Activated CD4-positive, alpha-beta memory T cell treated with anti-CD3 and anti-CD28 coated beads for 36 hours (primary cell): ENCODE measurements at places on chromosomes 7 and 10. TPM values are rescaled to one million over a fixed set of nuclear protein-coding genes. Genes with fewer than 3 reads are reported as not detected.
A peak's percentile ranks its signal among the peaks of the same experiment; 100 is the strongest.

DNA sequence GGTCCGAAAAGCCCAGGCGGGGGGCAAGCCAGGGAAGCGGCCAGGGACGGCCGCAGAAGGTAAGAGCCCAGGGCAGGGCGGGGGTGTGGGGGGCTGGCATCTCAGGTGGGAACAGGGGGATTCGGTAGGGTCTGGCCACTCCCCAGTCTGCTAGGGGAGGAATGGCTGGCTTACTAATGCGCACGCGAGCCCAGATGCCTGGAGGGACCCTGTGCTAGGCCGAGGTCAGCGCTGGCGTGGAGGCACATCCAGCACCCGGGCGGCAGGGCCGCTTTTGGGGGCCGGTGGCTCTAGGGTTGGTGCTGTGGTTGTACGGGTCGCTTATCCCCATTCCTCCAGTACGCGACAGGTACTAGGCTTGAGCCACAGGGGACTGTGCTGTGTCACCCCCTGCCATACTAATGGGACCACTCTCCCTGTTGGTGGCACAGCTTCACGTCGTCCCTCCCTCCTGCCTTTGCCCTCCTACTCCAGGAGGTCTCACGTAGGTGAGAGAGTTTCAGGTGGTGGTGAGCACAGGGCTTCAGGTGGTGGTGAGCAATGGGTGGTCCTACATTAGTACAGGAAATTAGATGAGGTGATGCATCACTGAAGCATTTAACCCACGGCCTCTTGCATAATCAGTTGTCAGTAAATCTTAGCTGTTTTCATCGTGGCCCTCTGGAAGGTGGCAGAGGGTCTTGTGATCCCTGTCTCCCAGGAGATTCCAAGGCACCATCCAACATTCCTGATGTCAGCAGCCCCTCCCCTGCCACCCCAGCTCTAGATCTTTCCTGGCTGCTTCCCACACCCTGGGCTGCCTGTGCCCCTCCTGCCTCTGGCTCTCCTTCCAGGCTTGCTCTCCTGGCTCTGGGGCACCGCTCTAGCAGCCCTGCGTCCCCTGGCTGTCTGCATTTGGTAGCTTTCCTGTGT is 971 bp downstream of the AEBP1 start:
- no peak for DNase-seq

- no peak for DNase-seq
Measured at GRCh38 chr10:61960396-61961120, 59.1 kb downstream of the ARID5B start.

DNA sequence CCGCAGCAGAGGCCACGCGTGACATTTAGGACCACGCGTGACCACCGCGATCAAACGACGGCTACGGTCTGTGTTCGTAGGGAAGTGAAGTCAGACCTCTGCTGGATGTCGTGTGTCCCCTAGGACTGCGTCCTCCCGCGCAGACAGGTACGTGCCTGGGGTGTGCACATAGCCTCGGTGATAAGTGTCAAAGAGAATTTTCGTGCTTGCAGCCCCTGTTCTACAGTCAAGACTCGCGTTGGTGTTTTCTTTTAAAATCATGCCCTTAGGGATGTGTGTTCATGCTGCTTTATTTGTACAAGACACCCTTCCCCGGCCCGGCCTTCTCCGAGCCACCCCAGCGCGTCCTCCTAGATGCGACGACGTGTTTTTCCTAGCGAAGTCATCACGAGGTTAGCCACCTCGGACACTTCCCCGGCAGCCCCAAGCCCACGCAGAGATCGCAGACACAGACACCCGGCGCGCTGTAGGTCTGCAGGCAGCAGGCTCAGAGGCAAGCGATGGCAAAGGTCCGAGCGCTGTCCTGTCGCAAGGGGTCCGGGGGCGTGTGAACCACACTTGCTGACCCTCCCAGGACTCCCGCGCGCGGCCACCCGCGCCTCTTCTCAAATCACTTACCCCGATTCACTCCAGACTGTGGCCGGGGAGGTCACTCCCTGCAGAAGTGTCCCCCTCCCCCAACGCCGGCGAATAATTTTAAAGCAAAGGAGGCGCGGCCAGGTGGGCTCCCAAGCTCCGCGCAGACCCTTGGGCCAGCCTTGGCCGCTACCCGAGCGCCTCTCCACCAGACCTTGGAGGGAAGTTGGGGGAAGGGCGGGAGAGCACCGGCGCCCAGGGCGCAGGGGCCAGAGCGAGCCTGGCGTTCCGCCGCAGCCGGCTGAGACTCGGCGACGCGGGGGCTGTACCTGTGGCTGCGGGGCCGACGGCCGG is 552 bp downstream of the MKX start:
- DNase-seq: peak; percentile 28

- DNase-seq: peak; percentile 86
Measured at GRCh38 chr10:114541081-114541796, 116.8 kb downstream of the ABLIM1 start.

GRCh38 chr10:131852823-131853609 is 47.8 kb upstream of the PPP2R2D start:
- no peak for DNase-seq

- peak; percentile 87 for DNase-seq
Measured at GRCh38 chr7:151368136-151368571, 26.5 kb downstream of the NUB1 start.

GRCh38 chr10:15290150-15290549 is 80.9 kb downstream of the FAM171A1 start:
- DNase-seq: no peak

DNA sequence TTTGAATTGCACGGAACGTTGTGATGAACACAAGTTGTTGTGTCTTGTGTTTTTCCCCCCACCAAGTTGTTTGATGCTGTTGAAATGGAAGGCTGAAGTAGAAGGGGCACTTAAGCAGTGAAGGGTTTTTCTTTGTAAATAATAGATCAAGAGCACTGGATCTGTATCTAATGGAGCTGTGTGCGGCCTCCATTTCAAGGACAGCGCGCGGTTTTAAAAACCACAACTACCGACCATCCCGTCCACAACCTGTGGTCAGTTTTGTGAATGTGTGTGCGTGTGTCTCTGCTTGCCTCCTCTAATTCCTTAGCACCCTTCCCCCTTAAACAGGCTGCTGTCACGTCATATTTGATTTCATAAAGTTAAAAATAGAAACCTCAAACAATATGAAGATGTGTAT is 165.5 kb downstream of the TCF7L2 start:
- DNase-seq: no peak

DNA sequence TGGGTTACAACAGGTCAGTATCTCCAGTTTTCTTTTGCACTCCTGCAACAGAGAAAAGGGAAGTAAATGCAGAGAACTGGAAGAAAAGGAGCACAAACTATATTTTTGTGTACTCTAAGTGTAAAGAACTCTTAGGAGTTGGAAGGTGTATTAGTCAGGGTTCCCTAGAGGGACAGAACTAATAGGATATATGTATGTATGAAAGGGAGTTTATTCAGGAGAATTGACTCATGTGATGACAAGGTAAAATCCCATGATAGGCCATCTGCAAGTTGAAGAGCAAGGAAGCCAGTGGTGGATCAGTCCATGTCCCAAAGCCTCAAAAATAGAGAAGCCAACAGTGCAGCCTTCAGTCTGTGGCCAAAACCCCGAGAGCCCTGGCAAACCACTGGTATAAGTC is 22.6 kb upstream of the RAB18 start:
- no peak for DNase-seq

NRAP gene
- not detected for total RNA-seq

FAM25A gene
- not detected for total RNA-seq

SPDYE2B gene
- not detected for total RNA-seq
